ENCODE measurements at places on chromosomes 16 and 17. TPM values are rescaled to one million over a fixed set of nuclear protein-coding genes. Genes with fewer than 3 reads are reported as not detected.

Gene VWA3A
- total RNA-seq: not detected

Gene TCAP
- 0.74 TPM for total RNA-seq

Gene CLEC10A
- not detected for total RNA-seq

Gene NAT9
- 62.1 TPM for total RNA-seq

Gene RAMP2
- total RNA-seq: 8.8 TPM

Gene KRT25
- total RNA-seq: not detected

Gene CHMP1A
- total RNA-seq: 81.9 TPM

Gene KRT14
- total RNA-seq: not detected

Gene PARN
- 61.3 TPM for total RNA-seq

Gene NGFR
- 6.8 TPM for total RNA-seq

Gene TP53TG3C
- not detected for total RNA-seq

Gene OTOP3
- total RNA-seq: not detected

Gene CES2
- total RNA-seq: 9.3 TPM

Gene GAS2L2
- total RNA-seq: not detected

Gene KRTAP1-1
- total RNA-seq: not detected

Gene TBC1D3H
- not detected for total RNA-seq

Gene MYL11
- not detected for total RNA-seq

Gene OTOP2
- not detected for total RNA-seq

Gene FOXF1
- not detected for total RNA-seq

Gene GTF3C1
- 141 TPM for total RNA-seq

Gene SLC38A8
- not detected for total RNA-seq

Gene CNGB1
- total RNA-seq: not detected

Gene CD300LG
- total RNA-seq: not detected

Gene B4GALNT2
- total RNA-seq: not detected
